ENCODE measurements at places on chromosomes 6 and 20.

DNA sequence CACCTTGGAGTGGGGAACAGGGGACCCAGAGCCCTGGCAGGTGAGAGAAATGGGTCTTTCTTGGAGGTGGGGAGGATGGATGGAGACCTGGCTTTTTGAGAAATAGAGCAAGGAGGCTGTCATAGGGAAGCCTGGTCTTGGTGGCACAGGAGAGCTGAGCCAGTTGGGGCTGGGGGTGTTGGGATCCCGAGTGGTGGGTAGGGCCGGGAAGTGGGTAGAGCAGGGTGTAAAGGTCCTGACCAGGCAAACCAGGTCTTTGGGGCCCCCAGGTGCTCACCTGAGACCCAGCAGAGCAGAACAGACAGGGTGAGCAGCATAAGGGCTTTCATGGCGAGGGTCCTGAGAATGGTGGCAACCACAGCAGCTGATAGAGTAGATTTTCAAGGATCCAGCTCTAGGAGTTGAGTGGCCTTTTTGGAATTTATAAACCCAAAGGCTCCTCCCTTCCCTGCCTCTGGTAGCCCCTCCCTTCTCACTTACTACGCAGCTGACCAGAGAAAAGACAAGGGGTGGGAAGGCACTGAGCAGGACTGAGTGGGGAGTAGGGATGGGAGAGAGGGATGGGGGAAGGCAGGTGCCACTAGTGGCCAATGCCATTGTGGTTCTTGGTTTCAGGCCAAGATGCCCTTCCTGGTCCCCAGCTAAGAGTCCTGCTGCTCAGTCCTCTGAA lies at the start of gene LY6G6C:
LY6G6C (minus strand) TSS at position 396 of the 670 bp plus-strand sequence; CDS start at position 329, 67 bp downstream.
- DNase-seq = no peak

DNA sequence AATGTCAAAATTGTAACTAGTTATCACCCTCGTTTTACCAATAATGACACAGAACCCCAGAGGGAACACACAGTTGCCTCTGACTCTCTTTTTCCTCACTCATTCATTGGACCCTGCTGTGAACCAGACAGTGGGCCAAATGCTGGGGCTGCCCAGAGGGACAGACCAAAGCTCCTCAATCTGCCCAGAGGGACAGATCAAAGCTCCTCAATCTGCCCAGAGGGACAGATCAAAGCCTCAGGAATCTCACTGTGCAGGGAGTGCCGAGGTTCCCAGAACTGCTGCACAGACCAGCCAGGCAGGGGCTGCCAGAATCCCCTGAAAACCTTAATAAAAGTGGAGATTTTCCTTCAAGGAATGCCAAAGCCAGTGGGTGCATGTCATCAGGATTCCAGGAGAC lies 179.1 kb downstream of the SOD2 start:
- no peak for DNase-seq

DNA sequence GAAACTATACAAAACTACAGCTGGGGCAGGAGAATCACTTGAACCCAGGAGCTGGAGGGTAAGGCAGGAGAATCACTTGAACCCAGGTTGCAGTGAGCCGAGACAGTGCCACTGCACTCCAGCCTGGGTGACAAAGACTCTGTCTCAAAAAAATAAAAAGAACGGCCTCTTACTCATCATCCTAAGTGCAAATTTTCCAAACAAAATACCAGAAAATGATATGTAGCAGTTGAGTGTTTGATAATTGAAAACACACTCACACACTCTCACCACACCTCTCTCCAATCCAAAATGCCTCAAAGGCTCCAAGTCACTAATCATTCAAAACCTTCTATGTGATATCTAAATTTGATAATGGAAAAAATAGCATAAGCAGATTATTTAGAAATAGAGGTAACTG lies 198.6 kb upstream of the SHLD1 start:
- DNase-seq = no peak

DNA sequence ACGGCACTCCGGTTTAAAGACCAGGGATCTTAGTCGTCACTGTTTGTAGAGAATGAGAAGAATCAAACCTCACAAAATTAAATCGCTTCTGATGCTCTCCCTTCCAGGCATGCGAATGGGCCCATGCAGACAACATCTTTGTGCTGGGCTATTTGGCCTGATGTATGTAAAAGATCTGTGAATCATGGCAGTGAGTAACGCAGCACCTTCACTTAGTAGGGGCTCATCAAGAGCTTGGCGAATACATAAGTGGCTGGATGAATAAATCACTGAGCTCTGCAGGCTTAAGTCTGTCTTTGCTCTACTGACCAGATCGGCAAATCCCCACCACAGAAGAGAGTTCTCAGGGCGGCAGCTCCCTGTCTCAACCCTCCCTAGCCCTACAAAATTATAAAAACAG lies 44.8 kb upstream of the AFDN start:
- no peak for DNase-seq

DNA sequence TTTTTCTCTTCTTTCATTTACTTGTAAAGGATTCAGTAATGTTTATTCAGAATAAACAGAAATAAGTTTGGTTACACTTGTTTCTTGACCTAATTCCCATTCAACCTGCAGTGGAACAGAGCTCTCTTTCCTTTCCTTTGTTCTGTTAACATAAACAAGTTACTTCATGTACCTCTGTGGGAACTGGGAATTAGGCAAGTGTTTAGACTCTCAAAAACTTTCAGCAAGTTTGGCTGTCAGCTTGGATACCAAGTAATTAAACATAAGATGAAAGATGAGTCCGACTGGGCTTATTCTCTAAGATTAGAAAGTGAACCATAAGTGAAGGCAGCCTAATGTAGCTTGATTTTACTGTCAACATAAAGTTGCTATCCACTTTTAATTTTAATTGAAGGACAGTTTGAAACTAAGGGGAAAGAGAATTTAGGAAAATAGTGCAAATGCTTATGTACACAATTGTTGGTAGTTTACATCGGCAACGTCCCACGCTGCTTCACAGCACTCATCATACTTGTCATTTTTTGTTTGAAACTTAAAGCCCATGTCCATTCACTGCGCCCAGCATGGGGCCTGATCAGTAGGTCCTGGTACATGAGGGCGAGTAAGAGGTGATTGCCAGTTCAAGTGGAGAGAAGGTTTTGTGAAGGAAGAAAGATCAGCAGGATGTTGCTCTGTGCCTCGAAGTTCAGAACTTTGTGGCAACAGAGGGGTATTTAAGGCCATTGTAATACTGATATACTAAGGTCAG lies 113.0 kb downstream of the PLEKHG1 start:
- no peak for DNase-seq

- no peak for DNase-seq
Observed at GRCh38 chr6:75147512-75147911, 58.3 kb downstream of the COL12A1 start.

- DNase-seq = no peak
Observed at GRCh38 chr6:33116841-33117711, 41.3 kb downstream of the HLA-DPB1 start.

DNA sequence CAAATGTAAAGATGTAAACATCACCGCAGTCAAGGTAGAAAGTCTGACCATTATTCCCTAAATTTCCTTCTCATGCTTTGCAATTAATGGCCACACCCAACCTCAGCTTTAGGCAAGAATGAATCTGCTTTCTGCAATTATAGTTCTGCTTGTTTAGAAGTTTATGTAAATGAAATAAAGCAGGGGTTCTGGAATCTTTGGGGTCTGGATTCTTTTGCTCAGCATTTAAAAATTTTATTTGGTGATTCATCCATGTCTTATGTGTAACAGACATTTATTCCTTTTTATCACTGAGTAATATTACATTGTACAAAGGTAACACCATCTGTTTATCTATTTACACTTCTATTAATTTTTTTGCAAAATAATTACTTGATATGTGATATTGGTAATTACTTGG lies 613.6 kb downstream of the UTRN start:
- DNase-seq = no peak

- no peak for DNase-seq
Observed at GRCh38 chr6:38571721-38572120, 68.0 kb downstream of the BTBD9 start.

DNA sequence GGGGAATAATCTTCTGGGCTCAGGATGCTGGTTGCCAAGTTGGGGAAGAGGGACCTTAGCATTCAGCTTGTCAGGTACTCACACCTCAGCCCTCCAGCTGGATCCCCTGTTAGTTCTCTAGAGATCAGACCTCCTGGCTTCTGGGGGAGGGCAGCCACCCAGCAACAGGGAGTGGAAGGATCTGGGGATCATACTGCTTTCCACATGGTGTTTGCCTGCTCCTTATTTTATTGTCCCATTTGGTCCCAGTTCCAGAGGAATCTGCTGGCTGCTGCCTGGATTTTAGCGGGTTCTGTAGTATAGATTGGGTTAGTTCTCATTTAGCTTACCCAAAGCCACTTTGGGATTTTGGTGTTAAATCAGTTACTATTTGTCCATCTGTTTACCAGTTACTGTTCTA lies 29.3 kb downstream of the KAT14 start:
- DNase-seq = no peak

GRCh38 chr20:57548177-57549058 lies 12.5 kb upstream of the PCK1 start:
- no peak for DNase-seq

- no peak for DNase-seq
Observed at GRCh38 chr6:90397929-90398674, 101.5 kb upstream of the BACH2 start.

GRCh38 chr6:43013097-43013842 lies 476 bp downstream of the MEA1 start:
- no peak for DNase-seq

GRCh38 chr20:44040202-44040915 lies 125.7 kb downstream of the TOX2 start:
- no peak for DNase-seq

GRCh38 chr6:31422587-31422986 lies 19.2 kb downstream of the MICA start:
- no peak for DNase-seq

GRCh38 chr20:36461600-36462439 lies 79.5 kb upstream of the MYL9 start:
- DNase-seq = peak; percentile 69
